ENCODE measurements at places on chromosomes 2 and 18. TPM values are rescaled to one million over a fixed set of nuclear protein-coding genes. Genes with fewer than 3 reads are reported as not detected.
A peak's percentile ranks its signal among the peaks of the same experiment; 100 is the strongest.

BUB1 gene
- total RNA-seq: 115 TPM

XDH gene
- 0.11 TPM for total RNA-seq

KLHL14 gene
- not detected for total RNA-seq

EMILIN1 gene
- total RNA-seq: 0.46 TPM

MSTN gene
- total RNA-seq: not detected

MC2R gene
- total RNA-seq: not detected

VSNL1 gene
- not detected for total RNA-seq

DNA sequence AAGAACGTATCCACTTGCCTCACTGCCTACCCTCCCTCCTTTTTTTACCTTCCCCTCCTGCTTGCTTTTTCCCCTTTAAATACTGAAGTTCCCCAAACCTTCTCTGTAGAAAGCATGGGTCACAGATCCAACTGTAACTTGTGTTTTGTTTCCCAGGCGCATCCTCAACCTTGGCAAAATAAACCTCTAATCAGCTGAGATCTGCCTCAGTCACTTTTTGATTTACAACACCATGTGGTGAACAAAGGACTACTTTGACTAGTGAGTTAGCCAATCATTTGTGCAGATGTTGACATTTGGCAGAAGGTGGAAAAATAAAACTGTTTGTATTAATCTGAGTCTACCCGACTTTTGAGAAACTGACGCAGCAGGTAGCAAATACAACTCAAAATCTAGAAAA lies 23.3 kb upstream of the MCM6 start:
- H3K27me3 ChIP-seq: no peaks in the 10 kb centered on the region
- H3K36me3 ChIP-seq: peaks cover 8% of the 10 kb centered on the region
- H3K4me1 ChIP-seq: no peaks in the 10 kb centered on the region

DNA sequence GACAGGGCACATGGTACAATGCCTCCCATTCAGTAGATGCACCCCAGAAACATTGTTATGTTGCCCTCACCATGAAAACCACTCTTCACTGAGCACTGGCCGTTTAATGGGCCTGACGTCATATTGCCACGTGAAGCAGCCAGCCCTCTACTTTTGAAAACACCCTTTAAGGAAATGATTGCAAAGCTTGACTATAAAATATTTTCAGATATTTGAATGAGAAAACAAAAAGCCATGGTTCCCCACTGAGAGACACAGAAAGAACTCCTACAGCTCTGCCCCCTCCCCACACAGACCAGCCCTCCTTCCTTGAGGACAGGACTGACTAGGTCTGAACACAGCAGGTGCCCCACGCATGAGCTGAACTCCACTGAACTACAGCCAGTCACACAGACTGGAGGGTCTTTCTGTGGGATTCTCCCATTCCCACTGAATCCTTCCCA lies 349.1 kb downstream of the ANAPC1 start:
- no peaks in the 10 kb centered on the region for H3K36me3 ChIP-seq
- H3K4me3 ChIP-seq: no peak overlapping the region

GRCh38 chr2:221397187-221397586 lies 174.9 kb downstream of the EPHA4 start:
- no peak for DNase-seq
- no peak overlapping the region for H3K4me3 ChIP-seq
- peaks cover 3% of the 10 kb centered on the region for H3K4me1 ChIP-seq
- H3K27me3 ChIP-seq: no peaks in the 10 kb centered on the region

- no peaks in the 10 kb centered on the region for H3K27me3 ChIP-seq
- H3K4me1 ChIP-seq: no peaks in the 10 kb centered on the region
- no peaks in the 10 kb centered on the region for H3K36me3 ChIP-seq
- H3K4me3 ChIP-seq: no peak overlapping the region
- no peak overlapping the region for H3K27ac ChIP-seq
Measured at GRCh38 chr2:125364192-125364983, 1291.6 kb upstream of the GYPC start.

- peaks cover 3% of the 10 kb centered on the region for H3K36me3 ChIP-seq
- peak; percentile 11 for DNase-seq
- H3K4me1 ChIP-seq: peaks cover 7% of the 10 kb centered on the region
- H3K27me3 ChIP-seq: peaks cover 54% of the 10 kb centered on the region
- peak within 1 kb of the TSS; percentile 49 for H3K4me3 ChIP-seq
- no peak within 1 kb of the TSS for H3K27ac ChIP-seq
Measured at GRCh38 chr18:31042406-31043181, at the start of gene DSC3. Gene DSC3, minus strand, starts transcription at chr18:31042742. Its CDS starts 82 bp downstream, at chr18:31042660.

DNA sequence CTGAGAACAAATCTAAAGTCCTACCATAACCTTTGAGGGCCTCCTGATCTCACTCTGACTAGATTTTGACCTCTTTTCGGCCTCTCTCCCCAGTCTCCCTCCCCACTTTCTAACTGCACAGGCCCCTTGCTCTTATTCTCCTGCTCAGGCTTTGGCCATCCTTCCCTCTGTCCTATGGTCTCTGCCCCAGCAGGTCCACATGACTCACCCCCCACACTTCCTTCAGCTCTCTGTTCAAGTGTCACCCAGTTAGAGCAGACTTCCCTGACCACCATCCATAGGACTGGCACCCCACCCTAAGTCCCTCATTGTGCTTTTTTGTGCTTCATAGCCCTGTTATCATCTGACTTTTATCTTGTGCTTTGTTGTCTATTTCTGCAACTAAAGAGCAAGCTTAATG lies 41.2 kb upstream of the NT5C1B start:
- no peak overlapping the region for H3K4me3 ChIP-seq
- peaks cover 20% of the 10 kb centered on the region for H3K36me3 ChIP-seq

DNA sequence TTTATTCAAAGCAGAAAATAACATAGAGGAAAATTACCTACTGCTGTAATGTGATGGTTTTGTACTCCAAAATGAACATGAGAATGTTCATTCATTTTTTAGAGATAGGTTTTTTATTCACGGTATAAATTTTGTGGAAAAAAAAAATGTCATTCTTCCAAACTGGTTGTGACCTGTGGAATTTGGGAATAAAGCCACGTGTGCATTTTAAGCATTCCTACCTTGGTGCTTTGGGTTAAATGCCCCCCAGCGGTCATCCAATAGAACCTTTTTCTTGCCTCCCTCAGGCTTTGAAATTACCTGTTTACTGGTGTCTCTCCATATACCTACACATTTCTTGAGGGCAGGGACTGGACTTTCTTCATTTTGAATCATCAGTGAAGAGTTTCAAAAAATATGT lies 740.7 kb downstream of the DPP10 start:
- H3K27ac ChIP-seq: no peak overlapping the region
- no peak for DNase-seq
- no peaks in the 10 kb centered on the region for H3K4me1 ChIP-seq
- H3K36me3 ChIP-seq: no peaks in the 10 kb centered on the region
- H3K4me3 ChIP-seq: no peak overlapping the region
- no peaks in the 10 kb centered on the region for H3K27me3 ChIP-seq

DNA sequence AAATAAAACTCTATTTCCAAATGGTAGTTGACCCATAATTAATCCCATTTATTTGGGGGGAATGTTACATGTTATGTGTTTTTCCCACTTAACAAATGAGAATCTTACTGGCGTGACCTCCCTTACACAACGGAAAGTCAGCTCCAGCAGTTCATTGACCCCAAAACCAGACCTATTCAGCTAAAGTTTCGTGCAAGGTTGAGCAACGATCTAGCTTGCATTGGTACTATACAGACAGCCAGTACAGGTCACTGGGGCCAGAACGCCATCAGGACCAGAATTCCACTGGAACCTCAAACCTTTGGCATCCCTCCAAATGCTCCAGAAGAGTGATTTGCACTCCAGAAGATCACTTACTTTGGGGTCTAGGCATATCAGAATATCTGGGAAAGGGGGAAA lies 6.8 kb upstream of the CTAGE1 start:
- no peaks in the 10 kb centered on the region for H3K4me1 ChIP-seq
- no peak for DNase-seq
- H3K36me3 ChIP-seq: no peaks in the 10 kb centered on the region
- no peaks in the 10 kb centered on the region for H3K27me3 ChIP-seq
- no peak overlapping the region for H3K4me3 ChIP-seq

- H3K36me3 ChIP-seq: no peaks in the 10 kb centered on the region
- H3K27me3 ChIP-seq: peaks cover 3% of the 10 kb centered on the region
- peaks cover 4% of the 10 kb centered on the region for H3K4me1 ChIP-seq
- H3K4me3 ChIP-seq: no peak overlapping the region
- no peak overlapping the region for H3K27ac ChIP-seq
Measured at GRCh38 chr2:105454801-105455485, 56.1 kb upstream of the FHL2 start.

GRCh38 chr18:75169411-75169810 lies 39.5 kb downstream of the PTGR3 start:
- no peak overlapping the region for H3K27ac ChIP-seq
- no peak overlapping the region for H3K4me3 ChIP-seq
- H3K36me3 ChIP-seq: no peaks in the 10 kb centered on the region
- H3K4me1 ChIP-seq: peaks cover 2% of the 10 kb centered on the region

GRCh38 chr2:86037141-86037794 lies 68.4 kb downstream of the POLR1A start:
- H3K36me3 ChIP-seq: peaks cover 81% of the 10 kb centered on the region
- H3K27ac ChIP-seq: peak overlapping the region; percentile 97
- H3K4me3 ChIP-seq: peak overlapping the region; percentile 51
- H3K27me3 ChIP-seq: no peaks in the 10 kb centered on the region

DNA sequence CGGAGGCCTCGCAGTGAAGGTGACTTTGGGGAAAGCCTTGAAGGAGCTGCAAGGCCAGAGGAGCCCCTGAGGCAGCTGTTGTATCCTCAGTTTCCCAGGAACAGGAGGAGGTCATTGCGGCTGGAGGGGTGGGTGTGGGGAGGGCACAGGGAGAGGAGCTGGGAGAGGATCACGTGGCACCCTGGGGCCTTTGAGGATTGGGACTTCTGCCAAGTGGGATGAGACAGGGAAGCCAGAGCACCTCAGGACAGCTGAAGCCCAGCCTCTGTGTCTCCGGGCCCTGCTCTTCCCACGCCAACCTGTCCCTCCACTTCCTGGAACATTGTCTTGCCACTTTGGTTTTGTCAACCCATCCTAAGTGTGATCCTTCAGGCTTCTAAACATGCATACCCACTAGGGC lies 19.4 kb upstream of the RRM2 start:
- no peak overlapping the region for H3K27ac ChIP-seq
- H3K27me3 ChIP-seq: peaks cover 3% of the 10 kb centered on the region
- H3K4me3 ChIP-seq: no peak overlapping the region
- peaks cover 2% of the 10 kb centered on the region for H3K36me3 ChIP-seq
- no peak for DNase-seq

- no peaks in the 10 kb centered on the region for H3K4me1 ChIP-seq
- no peak for DNase-seq
- no peaks in the 10 kb centered on the region for H3K36me3 ChIP-seq
- H3K27me3 ChIP-seq: no peaks in the 10 kb centered on the region
- no peak overlapping the region for H3K27ac ChIP-seq
Measured at GRCh38 chr2:141557329-141558095, 573.3 kb downstream of the LRP1B start.

GRCh38 chr18:46386788-46387187 lies 270.2 kb downstream of the LOXHD1 start:
- H3K4me3 ChIP-seq: no peak overlapping the region
- no peak overlapping the region for H3K27ac ChIP-seq
- H3K27me3 ChIP-seq: peaks cover 2% of the 10 kb centered on the region
- no peaks in the 10 kb centered on the region for H3K4me1 ChIP-seq
- DNase-seq: no peak

- peaks cover 66% of the 10 kb centered on the region for H3K4me1 ChIP-seq
- H3K4me3 ChIP-seq: no peak overlapping the region
- H3K27me3 ChIP-seq: peaks cover 1% of the 10 kb centered on the region
- no peak for DNase-seq
- peak overlapping the region; percentile 78 for H3K27ac ChIP-seq
Measured at GRCh38 chr2:223947711-223948205, 2.6 kb upstream of the WDFY1 start.

- H3K27ac ChIP-seq: no peak overlapping the region
- H3K4me3 ChIP-seq: no peak overlapping the region
- no peaks in the 10 kb centered on the region for H3K36me3 ChIP-seq
- H3K27me3 ChIP-seq: peaks cover 29% of the 10 kb centered on the region
- H3K4me1 ChIP-seq: no peaks in the 10 kb centered on the region
- no peak for DNase-seq
Measured at GRCh38 chr2:176415174-176415895, 146.1 kb downstream of the MTX2 start.

GRCh38 chr2:175445281-175445680 lies 263.8 kb upstream of the ATP5MC3 start:
- DNase-seq: no peak
- H3K27me3 ChIP-seq: peaks cover 12% of the 10 kb centered on the region
- H3K4me1 ChIP-seq: no peaks in the 10 kb centered on the region
- H3K4me3 ChIP-seq: no peak overlapping the region
- H3K36me3 ChIP-seq: no peaks in the 10 kb centered on the region
- H3K27ac ChIP-seq: no peak overlapping the region

GRCh38 chr2:167135706-167136105 lies 247.4 kb downstream of the XIRP2 start:
- H3K27me3 ChIP-seq: no peaks in the 10 kb centered on the region
- no peaks in the 10 kb centered on the region for H3K36me3 ChIP-seq
- H3K4me1 ChIP-seq: no peaks in the 10 kb centered on the region
- no peak overlapping the region for H3K4me3 ChIP-seq
